Stimulated activated CD8-positive, alpha-beta memory T cell treated with anti-CD3 and anti-CD28 coated beads, Interleukin-4, amount 100 ng/mL, for 4 hours (primary cell): ENCODE measurements at places on chromosomes 12 and 14.

- no peak for DNase-seq
Measured at GRCh38 chr12:16606201-16606849, 363 bp upstream of the LMO3 start.

GRCh38 chr12:25972783-25973182 is 14.3 kb downstream of the RASSF8 start:
- no peak for DNase-seq

DNA sequence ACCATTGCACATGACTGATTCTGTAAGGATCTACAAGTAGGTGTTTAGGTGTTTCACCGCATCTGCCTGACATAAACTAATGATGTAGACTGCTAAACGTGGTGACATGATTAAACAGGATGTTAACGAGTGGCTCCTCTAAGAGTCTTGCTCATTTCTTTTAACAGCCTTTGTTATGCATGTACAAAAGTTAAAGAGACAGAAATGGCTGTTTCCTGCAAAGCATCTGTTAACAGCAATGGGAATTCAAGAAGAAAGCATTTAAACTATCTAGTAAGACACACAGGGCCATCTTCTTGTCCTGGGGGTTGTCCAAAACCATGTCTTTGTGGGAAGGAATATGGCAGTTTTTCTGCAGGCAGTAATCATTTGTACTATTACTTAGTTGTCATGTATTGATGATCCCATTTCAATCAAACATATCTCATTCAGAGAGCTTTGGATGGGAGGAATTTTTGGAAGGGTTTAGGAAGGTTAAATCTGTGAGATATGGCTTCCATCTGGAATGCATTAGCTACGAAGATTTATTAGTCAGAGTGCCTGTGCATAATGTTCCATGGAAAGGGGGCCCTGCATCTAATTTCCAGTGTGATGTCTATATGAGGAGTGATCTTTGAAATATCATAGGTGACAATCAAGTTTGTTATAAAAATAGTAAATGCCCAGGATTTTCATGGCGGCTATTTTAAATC is 495.1 kb downstream of the EGLN3 start:
- DNase-seq: no peak

GRCh38 chr12:96274331-96274730 is 80.2 kb downstream of the ELK3 start:
- no peak for DNase-seq

DNA sequence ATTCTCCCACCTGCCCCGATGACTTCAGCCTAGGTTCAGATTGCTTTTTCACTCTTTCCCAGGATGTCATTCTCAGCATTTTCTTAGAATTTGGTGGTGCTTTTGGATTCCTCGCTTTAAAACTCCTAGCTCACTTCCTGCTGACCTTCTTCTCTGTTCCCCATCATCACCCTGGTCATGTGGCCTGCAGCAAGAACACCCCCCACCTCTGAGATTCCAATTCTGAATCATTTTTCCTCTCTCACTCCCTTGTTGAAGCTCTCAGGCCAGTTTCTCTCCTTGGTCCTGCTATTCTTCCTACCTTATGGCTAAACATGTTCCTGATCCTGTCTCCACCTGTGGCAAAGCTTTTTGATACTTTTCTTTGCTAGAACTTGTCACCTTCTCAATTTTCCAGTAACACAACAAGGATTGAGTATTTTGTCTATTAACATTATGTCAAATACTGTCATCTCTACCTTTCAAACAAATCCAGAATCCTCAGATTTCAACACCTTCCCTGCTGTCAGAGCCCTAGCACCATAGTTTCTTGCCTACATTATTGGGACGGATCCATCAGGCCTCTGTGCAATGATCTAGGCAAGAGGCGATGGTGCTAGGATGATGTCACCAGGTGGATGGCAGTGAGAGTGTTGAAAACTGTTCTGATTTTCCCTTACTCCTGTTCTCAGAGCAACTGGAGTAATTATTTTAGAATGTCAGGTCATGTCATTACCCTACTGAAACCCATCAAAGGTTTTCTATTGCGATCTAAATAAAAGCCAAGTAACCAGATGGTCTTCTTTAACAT is 233.7 kb downstream of the MON2 start:
- no peak for DNase-seq

- no peak for DNase-seq
Measured at GRCh38 chr12:62977883-62978282, 42.9 kb upstream of the PPM1H start.

DNA sequence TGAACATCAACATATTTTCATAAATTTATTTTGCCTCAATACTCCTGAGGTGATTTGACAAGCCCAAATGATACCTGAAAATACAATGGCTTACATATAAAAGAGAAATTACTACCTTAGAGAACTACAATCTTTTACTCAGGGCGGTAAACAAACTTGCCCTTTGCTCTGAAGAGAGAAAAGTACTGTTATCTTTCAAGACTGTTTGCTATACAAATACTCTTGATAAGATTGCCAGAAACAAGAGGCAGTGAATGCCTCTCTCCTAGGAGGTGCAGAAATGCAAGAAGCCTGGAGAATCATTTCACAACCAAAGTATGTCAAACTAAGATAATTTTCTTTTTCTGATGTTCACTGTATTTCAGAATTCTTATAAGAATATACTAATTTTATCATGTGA is 160.3 kb downstream of the ALX1 start:
- DNase-seq: no peak

- DNase-seq: no peak
Measured at GRCh38 chr14:75188520-75189268, 12.3 kb upstream of the TMED10 start.

GRCh38 chr12:113239811-113240331 is 18.6 kb downstream of the TPCN1 start:
- no peak for DNase-seq

DNA sequence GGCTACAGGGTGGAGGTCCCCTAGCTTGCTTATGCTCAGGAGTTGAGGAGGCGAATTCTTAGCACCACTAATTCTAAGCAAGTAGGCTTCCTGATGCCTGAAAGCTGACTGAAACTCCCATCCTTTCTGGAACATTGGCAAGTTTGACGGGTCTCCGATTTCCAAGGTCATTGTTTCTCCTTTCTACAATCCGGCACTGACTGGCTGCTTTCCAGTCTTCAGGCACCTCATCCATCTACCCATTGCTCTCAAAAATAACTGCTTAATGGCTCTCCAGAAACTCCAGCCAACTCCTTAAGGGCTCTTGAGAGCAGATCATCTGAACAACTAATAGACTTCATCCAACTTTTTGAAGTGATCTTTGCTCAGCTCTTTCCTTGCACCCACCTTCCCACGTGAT is 13.3 kb downstream of the REM2 start:
- DNase-seq: no peak

DNA sequence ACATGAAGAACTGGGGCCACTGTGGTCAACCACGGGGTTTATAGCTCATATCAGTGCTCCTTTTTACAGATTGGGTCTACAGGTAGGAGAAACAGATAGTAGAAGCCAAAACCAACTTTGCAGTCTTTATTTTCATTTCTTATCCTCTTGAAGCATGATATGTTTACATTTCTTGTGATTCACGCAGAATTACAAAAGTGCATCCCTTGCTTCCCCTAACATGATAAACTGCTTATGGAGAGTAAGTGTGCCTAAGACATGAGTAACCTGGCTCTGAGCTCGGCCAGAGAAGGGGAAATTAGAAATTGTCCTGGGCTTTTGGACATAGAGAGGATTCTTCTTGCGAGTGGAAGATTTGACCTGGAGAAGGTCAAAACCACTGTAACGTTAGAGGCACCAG is 18.4 kb downstream of the PWP1 start:
- DNase-seq: no peak

GRCh38 chr14:44896275-44897040 is 65.3 kb downstream of the KLHL28 start:
- DNase-seq: no peak

GRCh38 chr12:32505067-32505945 is 105.9 kb downstream of the FGD4 start:
- DNase-seq: no peak

DNA sequence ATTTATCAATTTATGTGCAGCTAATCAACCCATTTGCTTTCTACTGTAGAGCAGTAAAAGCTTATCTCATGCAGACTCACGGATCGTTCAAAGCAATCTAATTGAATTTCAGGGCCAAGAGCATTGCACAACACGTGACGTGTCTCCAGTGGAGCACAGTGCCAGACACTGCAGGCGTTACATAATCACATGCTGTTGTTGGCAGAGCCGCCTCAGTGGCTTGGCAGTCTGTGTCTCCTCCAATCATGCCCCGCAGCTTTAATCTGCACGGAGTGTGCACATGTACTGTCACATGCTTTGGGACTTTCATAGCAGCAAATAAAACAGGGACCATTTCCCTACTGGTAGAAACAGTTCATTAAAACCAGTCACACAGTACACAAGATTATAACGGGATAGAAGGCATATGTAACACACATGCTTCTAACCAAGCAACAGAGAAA is 309.3 kb downstream of the ITPR2 start:
- no peak for DNase-seq
